Epithelial cell of prostate (primary cell): ENCODE measurements at places on chromosomes 3 and 15.

- no peak for DNase-seq
Measured at GRCh38 chr3:57961828-57962447, 46.3 kb upstream of the FLNB start.

GRCh38 chr3:10173926-10174435 lies 9.3 kb downstream of the IRAK2 start:
- no peak for DNase-seq

- DNase-seq: no peak
Measured at GRCh38 chr15:39447881-39448280, 133.0 kb upstream of the THBS1 start.

DNA sequence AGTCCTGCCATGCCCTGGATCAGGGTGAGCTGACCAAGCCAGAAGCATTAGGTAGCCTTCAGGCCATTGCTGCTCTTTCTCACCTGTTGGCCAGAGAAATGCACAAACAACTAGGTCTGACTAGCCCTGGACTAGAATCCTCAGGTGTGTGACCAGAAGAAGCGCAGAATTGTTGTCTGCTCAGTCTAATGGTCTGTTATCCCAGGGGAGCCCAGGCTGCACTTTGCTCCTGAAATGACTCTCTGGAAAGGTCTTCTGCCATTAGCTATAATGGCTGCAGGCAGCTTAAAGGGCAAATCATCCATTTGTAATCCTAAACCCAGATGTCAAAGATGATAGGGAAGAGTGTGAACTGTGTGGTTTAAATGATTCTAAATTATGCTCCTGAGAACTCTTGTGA lies 246.1 kb downstream of the NFKBIZ start:
- DNase-seq: no peak

DNA sequence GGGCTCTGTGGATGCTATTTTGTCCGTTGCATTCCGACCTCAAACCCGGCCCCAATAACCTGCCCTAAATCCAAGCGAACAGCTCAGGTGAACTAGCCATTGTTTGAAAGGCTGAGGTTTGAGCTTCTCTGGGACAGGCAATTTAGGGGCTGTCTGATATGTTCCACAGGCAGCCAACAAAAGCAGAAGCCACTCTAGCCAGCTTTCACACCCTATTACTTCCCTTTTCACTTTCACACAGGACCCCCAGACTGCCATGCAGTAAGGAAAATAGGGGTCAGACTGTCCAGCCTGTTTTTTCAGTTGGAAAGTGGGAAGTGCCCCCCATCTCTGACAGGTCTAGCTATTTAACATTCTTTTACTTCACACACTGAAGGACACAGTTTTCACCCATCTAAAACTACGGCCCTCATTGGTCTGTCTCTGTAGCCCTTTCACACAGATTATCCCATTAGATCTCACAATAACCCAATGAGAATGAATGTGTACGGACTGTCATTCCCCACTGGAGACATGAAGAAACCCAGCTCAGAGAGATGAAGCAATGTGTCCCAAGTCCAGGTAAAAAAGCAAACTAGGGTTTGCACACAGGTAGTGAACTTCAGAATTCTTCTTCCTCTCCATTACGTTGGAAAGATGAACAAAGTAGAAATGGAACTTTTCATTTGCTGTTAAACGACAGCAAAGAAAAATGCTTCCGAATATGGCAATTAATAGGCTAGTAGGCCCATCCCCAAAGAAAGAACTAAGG lies 1.9 kb downstream of the CCDC12 start:
- no peak for DNase-seq

GRCh38 chr3:131033480-131034080 lies 6.9 kb downstream of the NEK11 start:
- no peak for DNase-seq

GRCh38 chr15:22949074-22949547 lies 31.1 kb downstream of the CYFIP1 start:
- DNase-seq: no peak

DNA sequence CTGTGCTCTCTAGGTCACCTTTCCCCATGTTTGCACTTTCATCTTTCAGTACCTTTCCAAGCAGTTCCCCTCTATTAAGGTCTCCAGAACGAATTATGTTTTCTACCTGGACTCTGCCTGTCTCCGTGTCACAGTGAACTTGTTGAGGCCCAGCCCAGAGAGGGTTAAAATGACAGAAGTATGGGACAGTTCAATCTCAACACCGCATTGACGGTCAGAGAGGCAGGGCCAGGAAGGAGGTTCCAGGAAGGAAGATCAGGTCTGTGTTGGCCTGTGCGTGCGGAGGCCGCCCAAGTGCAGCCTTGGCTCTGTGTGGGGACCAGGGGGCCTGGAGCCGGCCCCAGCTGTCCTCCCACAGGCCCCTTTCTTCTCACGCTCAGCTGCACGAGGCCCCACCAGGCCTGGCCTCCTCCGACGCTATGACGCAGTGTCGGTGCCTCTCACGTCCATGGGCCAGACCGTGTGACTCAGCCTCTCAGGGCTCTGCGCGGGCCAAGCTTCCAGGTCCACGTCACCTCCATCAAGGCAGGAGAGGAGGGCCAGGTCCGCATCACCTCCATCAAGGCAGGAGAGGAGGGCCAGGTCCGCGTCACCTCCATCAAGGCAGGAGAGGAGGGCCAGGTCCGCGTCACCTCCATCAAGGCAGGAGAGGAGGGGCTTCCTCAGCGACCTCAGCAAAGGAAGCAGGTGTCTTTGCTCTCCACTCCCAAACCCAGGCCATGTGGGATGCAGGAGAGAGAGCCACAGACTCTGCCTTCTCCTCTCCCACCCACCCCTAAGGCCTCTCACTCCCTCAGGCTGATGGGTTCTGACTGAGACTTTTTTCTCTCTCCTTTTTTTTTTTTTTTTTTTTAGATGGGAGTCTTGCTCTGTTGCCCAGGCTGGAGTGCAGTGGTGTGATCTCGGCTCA lies 83.1 kb downstream of the CPN2 start:
- DNase-seq: no peak

DNA sequence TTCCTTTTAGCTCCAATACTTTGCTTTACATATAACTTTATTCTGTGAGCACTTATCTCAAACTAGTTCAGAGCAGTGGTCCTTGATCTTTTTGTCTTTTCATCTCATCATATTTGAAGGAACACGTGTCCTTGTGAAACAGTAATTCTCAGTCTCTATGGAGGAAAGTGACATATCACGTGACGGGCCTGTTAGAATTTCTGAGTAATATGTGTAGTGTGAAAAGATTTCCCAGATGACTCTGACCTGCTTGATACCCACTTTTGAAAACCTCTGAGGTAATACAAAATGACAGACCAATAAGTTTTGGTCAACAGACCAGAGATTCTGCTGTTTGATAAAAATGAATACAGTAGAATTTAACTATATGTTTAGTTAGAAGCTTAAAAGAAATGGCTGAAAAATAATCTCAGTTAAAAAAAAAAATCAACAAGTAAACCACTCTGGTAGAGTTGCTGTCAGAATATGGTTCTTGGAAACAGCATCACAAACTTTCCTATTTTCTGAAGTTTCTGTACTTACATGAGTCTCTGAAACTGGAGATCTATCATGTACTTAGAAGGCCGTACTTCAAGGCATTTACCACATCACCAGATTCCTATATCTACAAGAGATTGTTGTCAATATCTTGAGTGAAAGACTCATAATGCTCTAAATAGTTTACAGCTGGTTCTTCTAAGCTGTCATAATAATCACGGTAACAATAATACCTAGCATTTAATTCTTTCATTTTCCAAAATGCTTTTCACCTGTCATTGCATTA lies 590.2 kb upstream of the TBL1XR1 start:
- DNase-seq: no peak

DNA sequence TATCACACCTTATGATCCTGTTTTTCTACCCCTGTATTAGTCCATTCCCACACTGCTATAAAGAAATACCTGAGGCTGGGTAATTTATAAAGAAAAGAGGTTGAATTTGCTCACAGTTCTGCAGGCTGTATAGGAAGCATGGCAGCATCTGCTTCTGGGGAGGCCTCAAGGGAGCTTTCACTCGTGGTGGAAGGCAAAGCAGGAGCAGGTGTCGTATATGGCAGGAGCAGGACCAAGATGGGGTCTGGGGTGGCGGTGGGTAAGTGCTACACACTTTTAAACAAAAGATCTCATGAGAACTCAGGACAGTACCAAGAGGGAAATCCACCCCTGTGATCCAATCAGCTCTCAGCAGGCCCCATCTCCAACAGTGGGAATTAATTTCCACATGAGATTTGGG lies 15.4 kb upstream of the SCAP start:
- DNase-seq: no peak

DNA sequence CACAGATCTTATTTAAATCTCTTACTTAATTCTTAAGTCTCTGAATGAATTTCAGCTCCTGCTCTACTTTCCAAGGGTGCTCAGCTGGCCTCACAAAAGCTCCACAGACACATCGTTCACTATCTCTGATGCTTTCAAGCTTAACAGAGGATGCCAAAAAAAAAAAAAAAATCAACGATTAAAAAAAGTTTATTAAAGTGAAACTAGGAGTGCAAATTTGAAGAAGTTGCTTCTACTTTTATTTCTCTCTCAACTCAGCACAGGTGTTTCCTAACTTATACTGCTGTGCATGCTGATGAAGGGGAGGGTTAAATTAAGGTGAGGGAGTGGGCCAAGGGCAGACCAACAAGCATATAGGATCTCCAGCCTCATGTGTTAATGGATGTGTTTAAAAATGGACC lies 157.2 kb downstream of the TIGIT start:
- DNase-seq: no peak

GRCh38 chr15:82113106-82113715 lies 67.4 kb upstream of the MEX3B start:
- no peak for DNase-seq

GRCh38 chr3:150227839-150228238 lies 180.3 kb upstream of the TSC22D2 start:
- no peak for DNase-seq
